IPS DF 19.7 (cell line): ENCODE measurements at places on chromosomes 12 and 14.

DNA sequence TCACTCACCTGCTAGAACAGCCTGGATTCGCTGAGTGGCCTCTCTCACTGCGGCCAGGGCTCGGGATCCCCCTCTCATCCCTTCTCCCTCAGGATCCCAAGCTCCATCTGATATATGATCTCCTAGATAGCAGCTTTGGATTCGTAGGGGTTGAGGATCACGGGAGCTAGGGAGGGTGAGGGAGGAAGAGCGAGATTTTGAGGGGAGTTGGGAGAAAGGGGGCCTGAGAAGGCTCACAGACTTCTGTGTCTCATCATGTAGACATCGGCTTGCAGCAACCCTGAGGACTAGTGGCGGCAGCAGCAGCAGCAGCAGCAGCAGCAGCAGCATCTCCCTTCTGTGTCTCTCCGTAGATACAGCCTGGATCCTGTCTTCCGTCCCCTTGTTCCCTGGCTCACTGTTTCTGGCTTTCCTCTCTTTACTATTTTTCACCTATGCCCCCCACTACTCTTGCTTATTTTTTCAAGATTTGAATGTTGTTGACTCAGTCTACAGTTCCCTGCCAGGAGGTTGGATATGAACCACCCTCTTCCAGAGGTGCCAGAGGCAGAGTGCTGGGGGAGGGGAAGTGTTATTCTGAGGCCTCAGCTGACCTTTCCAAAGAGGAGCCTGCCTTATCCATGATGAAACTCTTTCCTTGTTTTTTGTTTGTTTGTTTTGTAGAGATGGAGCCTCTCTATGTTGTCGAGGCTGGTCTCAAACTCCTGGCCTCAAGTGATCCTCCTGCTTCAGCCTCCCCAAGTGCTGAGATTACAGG, at the start of gene CIROP:
Gene CIROP, minus strand, starts transcription at position 399 of the 757 bp plus-strand sequence. Its CDS starts 69 bp downstream, at position 330.
- no peak for DNase-seq

- DNase-seq: no peak
Measured at GRCh38 chr12:106276032-106276740, 26.3 kb upstream of the TCP11L2 start.

GRCh38 chr14:87833026-87833425, 160.0 kb downstream of the GALC start:
- no peak for DNase-seq

DNA sequence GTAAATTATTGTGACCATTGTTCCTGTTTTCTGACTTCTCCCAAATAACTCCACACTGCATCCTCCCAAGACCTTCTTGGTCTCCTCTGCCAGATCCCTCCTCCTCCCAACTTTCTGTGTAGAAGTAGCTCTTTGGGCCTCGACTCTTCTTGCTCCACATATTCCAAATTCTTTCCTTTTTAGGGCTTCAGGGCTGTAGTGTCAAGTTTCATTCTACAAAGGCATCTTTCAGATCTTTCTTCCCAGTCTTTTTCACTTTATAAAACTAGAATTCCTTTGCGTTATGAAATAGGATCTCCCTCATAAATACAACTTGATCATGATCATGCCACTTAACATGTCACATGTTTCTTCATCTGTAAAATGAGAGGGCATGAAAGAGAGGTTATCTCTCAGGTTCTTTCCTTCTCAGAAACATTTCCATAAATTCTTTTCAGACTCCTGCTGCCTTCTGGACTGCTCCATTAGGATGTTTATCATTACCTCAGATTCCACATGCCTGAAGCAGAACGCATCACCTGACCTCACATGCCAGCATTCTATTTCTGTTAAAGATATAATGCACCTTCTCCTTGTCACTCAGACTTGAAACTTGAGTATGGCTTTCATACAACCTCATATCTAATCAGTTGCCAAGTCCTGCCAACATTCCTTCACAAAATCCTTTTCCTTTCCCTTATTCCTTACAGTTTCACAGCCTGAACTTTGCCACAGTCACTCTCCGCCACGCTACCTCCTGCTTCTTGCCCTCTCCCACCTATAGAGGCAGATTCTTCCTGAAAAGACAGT, 8.5 kb downstream of the SLC38A1 start:
- DNase-seq: no peak

GRCh38 chr14:50230701-50231474, 490 bp downstream of the SOS2 start:
- no peak for DNase-seq

DNA sequence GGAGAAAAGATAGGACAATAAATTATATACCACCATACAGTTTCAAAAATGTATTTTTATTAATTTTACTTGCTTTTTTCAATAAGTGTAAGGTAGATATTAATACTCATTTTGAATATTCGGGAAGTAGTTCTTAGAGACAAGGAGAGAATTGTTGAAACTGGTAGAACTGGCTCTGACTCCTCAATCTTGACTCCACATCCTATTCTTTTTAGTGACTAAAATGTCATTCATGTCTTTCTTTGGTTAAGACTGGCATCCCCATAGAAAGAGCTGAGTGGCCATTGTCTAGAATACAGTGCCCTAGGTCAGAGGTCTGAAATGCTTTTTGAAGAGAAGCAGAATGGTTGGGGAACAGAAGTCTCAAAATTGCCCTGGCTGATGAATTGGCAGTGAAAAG, 177.6 kb upstream of the LRIG3 start:
- DNase-seq: no peak

GRCh38 chr12:30567082-30567481, 128.6 kb downstream of the IPO8 start:
- no peak for DNase-seq

DNA sequence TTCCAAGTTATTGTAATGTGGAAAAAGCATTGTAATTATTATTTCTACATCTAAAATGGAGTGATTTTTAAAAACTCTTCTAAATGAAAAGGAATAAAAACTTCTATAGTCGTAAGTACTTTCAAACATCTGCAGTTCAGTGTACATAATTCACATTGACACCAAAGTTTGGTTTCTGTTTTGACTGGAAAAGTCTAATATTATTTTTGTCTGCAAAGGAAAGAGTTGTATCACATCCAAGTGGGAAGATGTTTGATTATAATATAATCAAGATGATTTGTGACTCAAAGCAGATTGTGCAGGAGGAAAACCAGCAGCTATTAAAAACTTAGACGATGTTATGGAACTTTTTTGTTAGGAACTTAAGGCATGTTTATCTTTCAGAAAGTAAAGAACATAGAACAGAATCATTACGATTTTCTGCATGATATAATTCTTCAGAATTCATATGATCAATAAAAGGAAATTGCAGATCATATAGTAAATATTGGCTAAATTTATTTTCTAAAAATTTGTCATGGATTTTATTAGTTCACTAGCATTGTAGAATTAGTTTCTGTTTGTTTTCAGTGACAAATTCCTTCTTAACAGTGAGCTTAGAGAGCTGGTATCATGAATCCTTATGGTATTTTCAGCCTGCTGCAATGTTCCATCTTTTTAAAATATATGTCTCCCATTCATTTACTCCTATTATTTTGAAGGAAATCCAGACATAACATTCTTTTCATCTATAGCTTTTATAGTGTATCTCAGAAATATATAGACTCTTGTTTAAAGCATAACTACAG, 145.8 kb downstream of the MIPOL1 start:
- DNase-seq: no peak
